ENCODE measurements at places on chromosomes 7 and 10. TPM values are rescaled to one million over a fixed set of nuclear protein-coding genes. Genes with fewer than 3 reads are reported as not detected.

- no peak overlapping the region for H3K4me3 ChIP-seq
- no peaks in the 10 kb centered on the region for H3K27me3 ChIP-seq
- H3K27ac ChIP-seq: no peak overlapping the region
- H3K36me3 ChIP-seq: peaks cover 34% of the 10 kb centered on the region
- peaks cover 82% of the 10 kb centered on the region for H3K4me1 ChIP-seq
Observed at GRCh38 chr7:884191-885003, 8.0 kb downstream of the GET4 start.

The VSTM4 gene
- 21.1 TPM for total RNA-seq

DNA sequence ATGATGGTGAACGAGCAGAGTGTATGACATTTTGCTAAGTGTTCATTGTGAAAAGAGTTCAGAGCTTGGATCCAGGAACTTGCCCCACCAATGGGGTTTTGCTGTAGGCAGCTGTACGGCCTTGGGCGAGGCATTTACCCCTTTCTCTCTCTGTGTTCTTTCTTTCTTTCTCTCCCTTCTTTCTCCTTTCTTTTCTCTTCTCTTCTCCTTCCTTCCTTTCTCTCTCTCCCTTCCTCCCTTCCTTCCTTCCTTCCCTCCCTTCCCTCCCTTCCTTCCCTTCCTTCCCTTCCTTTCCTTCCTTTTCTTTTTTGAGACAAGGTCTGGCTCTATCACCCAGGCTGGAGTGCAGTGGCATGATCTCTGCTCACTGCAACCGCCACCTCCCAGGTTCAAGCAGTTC, 45.3 kb upstream of the KMT2C start:
- no peak overlapping the region for H3K4me3 ChIP-seq
- no peak for DNase-seq
- H3K27ac ChIP-seq: no peak overlapping the region

- H3K27me3 ChIP-seq: no peaks in the 10 kb centered on the region
- H3K4me1 ChIP-seq: no peaks in the 10 kb centered on the region
- no peaks in the 10 kb centered on the region for H3K36me3 ChIP-seq
- no peak overlapping the region for H3K4me3 ChIP-seq
Observed at GRCh38 chr7:12485845-12486244, 82.2 kb upstream of the VWDE start.
